ENCODE measurements at places on chromosomes 3 and 15. TPM values are rescaled to one million over a fixed set of nuclear protein-coding genes. Genes with fewer than 3 reads are reported as not detected.

Gene PRSS50
- total RNA-seq = not detected

Gene STXBP5L
- total RNA-seq = not detected

Gene NDUFB4
- total RNA-seq = 146 TPM

Gene RASGRP1
- 0.52 TPM for total RNA-seq

Gene CCNB2
- total RNA-seq = 36.6 TPM

Gene SUSD5
- 8.1 TPM for total RNA-seq

Gene TPRA1
- total RNA-seq = 36.3 TPM

Gene EEFSEC
- total RNA-seq = 14.7 TPM

Gene EPHB3
- total RNA-seq = 0.39 TPM

Gene LRRC58
- total RNA-seq = 19.3 TPM

Gene CTSH
- total RNA-seq = 23.4 TPM

Measured in epithelial cell of alveolus of lung (primary cell).